ENCODE measurements at places on chromosomes 5 and 9.

GRCh38 chr9:96395964-96396363 lies 12.5 kb upstream of the SLC35D2 start:
- no peak for DNase-seq

DNA sequence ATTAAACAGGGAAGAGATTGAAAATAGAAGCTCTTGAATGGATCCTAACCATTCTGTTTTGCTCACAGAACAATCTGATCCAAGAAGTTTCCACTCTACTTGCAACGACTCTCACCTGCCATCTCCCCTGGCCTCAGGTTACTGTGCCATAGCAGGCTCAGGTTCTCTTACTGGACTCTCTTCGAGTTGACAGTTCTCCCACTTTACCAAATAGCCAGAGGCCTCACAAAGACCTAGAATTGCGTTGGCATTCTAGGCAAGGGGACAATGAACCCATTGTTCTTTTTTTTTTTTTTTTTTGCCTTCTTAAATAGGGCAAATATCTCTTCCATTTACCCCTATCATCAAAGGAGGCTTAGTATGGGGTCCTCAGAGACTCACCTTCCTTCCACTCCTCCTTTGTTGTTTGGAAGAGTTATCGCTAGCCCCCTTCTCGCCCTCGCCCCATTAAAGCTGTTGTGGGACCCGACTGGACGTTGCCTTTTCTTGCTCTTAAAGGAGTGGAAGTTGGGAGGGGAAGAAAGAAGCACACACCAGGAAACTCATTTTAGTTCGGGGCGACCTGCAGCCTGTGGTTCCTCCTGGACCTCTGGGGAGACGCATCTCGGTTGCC lies 688 bp upstream of the PLPPR1 start:
- DNase-seq = no peak

- no peak for DNase-seq
Observed at GRCh38 chr9:137415451-137415850, 7.5 kb downstream of the EXD3 start.

- DNase-seq = no peak
Observed at GRCh38 chr9:83238871-83239640, 176.1 kb upstream of the RASEF start.

- no peak for DNase-seq
Observed at GRCh38 chr9:109477258-109478050, 20.7 kb downstream of the PTPN3 start.

- no peak for DNase-seq
Observed at GRCh38 chr9:137297966-137298365, 4.1 kb downstream of the NRARP start.

GRCh38 chr5:10576790-10577189 lies 12.9 kb downstream of the ANKRD33B start:
- no peak for DNase-seq

GRCh38 chr9:97506787-97507186 lies 5.3 kb downstream of the TMOD1 start:
- DNase-seq = no peak

Measured in activated T-helper 1 cell treated with Interleukin-2 at 50 U/mL for 16 hours (primary cell).